Fibroblast of mammary gland (primary cell): ENCODE measurements at places on chromosomes 7 and 10.
A peak's percentile ranks its signal among the peaks of the same experiment; 100 is the strongest.

- DNase-seq = peak; percentile 53
These were observed 656 bp upstream of the CNNM2 start for GRCh38 chr10:102917314-102917961.

- no peak for DNase-seq
These were observed 8.1 kb downstream of the DNAH11 start for GRCh38 chr7:21550821-21551531.

- DNase-seq = no peak
These were observed 65.1 kb downstream of the ATXN7L1 start for GRCh38 chr7:105811189-105811847.

DNA sequence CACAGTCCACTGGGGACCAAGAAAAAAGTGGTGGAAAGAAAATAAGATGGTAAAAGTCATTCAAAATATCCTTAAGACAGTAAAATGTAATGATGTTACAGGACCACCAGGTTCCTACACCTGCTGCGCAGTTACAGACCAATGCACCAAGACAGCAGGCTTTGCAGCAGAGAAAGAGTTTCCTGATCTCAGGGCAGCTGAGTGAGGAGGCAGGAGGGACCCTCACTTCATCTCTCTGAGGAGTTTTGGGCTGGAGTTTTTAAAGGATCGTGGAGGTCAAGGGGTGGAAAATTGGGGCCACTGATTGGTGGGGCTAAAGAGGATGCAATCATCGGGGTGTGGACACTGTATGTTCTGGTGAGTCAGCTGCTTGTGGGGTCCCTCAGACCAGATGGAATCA, 100.0 kb downstream of the BMS1 start:
- DNase-seq = no peak

DNA sequence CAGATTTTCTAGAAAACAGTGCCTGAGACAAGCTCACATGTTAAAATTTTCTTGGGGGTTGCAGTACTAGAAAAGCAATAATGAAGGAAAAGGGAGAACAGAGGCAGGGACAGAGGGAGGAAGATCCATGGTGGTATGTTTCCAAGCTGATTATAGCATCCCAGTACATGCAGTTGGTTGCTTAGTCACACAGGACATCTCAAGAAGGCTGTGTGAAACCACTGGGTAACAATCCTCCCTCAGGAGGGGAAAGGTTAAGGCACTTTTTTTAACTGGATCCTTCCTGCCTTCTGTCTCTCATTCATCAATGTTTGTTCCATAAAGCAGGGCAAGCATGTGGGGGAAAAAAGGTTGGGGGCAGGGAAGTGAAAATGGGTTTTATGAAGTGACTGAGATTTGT, 6.1 kb upstream of the IMMP2L start:
- peak; percentile 6 for DNase-seq

DNA sequence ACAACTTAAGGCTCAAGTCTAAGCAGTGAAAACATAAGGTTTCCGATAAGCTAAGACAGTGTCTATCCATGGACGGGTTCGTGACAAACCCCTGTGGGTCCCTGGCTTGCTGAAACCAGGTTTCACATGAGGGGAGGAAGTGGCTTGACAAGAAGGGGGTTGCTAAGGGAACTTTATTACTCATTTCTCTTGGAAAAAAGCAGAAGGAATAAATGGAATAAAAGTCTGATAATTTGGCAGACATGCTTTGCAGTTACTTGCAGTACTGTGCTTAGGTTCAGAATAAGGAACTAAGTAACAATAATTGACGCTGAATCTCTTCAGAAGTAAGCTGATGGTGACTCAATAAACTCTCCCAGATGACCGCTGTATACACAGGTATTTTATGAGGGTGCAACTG, 34.7 kb downstream of the RBM17 start:
- no peak for DNase-seq

DNA sequence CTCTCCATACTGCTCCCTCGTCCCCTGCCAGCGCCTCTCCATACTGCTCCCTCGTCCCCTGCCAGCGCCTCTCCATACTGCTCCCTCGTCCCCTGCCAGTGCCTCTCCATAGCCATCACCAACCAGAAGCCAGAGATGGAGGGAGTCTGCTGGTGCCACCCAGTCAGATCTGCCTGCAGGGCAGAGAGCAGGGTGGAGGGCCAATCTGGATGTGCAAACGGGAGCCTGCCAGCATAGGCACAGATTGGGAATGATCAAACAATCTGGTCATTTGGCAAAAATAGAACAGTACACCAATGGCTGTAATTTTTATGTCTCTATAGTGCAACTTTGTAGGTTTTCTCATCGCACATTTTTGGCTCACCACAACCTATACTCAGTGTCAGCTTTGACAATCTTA, 76.9 kb upstream of the LRRC4 start:
- DNase-seq = no peak

DNA sequence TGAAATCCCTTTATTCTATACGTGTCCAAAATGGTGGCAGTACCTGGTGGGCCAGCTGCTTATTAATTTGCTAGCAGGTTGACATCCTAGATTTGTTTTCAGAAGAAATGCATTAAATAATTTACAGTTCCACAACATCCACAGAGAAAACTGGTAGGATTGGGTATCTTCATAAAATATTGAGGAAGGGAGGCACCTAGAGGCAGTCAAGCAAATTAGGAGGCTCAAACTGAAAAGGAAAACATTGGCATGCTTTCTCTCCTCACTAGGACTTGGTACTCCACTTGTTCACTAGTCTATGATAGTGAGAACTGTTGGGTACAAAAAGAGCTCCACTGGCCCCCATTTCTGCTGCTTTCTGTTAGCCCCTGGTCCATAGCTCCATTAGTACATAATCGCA, 18.3 kb upstream of the LRGUK start:
- no peak for DNase-seq

DNA sequence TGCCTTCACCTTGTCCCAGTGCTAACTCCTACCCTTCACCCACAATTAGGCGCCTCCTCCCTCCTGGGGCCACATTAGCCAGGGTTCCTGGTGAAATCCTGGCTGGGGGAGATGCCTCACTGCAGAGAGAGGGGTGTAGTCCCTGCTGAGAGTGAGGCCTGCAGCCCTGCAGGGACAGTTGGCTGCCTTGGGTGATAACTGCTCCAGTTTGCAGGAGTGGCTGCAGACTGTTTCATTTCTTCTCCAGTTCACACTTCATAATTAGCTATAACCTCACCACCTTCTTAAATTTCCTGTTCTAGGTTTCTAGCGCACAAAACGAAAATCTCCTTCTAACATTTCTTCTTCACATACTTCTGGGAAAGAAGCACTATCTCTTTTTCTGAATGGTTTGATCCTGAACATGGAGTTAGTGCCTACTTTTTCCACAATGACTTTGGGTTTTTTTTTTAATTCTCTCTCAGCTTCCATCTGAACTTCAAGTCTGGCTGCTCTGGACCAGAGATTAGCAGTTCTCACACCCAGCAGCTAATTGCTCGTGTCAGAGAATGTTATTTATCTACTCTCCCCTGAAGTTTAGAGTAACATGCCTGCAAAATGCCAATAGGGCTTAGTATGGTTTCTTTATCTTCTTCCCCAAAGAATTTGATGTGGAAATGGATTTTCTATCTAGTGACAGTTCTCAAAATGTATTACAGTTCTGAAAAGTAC, 15.5 kb upstream of the JAZF1 start:
- DNase-seq = no peak

DNA sequence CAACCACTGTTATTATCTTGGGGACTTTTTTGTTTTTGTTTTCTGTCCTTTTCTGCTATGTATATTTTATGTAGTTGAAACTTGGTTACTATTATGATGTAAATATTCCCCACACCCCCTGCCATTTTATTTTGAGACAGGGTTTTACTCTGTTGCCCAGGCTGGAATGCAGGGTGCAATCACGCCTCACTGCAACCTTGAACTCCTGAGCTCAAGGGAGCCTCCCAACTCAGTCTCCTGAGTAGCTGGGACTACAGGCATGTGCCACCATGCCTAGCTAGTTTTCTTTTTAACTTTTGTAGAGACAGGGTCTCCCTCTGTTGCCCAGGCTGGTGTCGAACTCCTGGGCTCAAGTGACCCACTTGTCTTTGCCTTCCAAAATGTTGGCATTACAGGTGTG, 18.0 kb downstream of the GSTO2 start:
- DNase-seq = no peak
